NCI-H187 treated with DMSO at 0.1 percent for 48 hours (cell line): ENCODE measurements at places on chromosomes 6 and 20.

DNA sequence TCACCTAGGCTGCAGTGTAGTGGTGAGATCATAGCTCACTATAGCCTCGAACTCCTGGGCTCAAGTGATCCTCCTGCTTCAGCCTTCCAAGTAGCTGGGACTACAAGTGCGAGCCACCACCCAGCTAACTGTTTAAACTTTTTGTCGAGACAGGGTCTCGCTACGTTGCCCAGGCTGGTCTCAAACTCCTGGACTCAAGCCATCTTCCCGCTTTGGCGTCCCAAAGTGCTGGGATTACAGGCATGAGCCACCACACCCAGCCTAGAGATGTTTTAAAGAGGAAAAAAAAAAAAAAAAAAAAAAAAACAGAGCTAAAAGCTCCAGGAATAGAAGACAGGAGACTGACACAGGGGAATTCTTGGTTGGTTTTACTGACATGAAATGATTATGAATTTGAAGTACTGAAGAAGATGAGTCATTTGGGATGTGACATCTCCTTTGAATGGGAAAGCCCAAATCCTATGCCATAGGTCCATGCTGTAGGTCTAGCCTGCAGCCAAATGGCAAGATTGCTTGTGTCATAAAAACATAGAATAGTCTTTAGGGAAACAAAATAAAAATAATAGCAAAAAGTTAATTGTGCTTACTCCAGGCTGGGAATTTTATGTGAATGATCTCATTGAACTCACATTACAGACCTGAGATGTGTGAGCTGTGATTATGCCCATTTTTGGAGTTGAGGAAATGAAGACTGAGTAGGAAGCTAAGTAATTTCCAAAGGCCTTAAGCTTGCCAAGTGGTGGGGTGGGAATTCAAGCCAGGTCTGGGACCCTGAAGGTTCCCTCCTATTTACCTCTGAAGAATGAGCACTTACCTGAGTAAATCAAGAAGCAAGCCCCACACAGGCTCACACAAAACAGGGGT, 24.3 kb upstream of the NHSL1 start:
- DNase-seq: no peak

GRCh38 chr6:119318176-119318575, 31.4 kb downstream of the MAN1A1 start:
- DNase-seq: no peak

- no peak for DNase-seq
These were observed 104.9 kb downstream of the TULP4 start for GRCh38 chr6:158416883-158417759.

GRCh38 chr20:22611636-22612035, 27.3 kb upstream of the FOXA2 start:
- no peak for DNase-seq

- no peak for DNase-seq
These were observed 142.6 kb upstream of the ZNF217 start for GRCh38 chr20:53736122-53736756.

DNA sequence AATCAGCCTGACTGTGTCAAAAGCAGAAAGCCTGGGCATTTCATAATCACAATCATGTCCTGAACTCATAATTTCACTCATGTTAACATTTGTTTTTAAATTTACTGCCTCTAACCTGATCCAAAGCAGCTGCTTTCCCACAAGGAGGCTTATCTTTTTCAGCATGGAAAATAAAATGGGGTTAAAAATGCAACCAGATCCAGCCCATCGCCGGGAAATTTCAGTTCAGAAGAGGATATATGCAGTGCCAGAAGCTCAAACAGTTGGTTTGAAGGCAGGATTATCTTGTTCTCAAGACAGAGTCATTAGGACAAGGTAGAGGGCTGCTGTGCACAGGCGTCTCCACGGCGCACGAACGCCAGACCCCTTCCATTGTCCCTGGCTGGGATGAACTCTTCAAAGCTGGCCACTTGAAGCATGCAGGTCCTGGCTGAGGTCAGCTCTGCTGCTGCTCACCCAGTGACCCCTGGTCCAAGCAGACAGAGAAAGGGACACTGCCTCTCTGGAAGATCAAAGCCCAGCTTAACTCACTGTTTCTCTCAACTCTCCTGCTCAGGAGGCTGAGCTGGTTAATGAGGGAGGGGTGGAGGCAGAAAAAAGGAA, 191.1 kb upstream of the HEY2 start:
- DNase-seq: no peak

DNA sequence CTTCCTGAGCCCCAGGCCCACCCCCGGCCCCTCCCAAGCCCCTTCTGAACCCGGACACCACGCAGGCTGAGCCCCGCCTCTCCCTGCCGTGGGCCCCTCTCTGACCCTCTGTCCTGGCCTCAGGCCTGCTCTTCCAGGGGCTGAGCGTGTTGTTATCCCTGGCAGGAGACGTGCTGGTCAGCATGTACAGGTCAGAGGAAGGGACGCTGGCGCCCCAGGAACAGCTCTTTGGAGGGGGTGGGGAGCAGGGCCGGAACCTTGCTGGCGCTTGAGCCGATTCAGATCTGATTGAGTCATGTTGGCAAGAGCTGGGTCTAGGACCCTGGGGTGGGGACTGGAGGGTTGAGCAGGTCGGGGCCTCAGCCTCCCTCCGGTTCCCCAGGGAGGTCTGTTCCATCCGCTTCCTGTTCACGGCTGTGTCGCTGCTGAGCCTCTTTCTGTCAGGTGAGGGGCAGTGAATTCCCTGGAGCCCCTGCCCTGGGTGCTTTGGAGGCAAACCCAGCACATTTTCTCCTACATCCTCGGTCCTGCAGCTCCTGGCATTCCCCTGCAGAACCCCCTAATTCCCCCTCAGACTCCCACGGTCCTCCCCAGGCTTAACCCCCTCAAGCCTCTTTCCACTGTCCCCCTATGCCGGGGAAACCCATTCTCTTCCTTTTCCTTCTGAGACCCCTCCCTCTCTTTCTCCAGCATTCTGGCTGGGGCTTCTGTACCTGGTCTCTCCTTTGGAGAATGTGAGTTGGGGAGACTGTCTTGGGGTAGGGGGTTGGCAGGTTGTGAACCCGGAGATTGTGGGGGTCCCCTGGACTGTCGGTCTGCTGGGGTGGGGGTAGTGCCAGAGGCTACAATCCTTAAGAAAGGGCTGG, 2.0 kb downstream of the SPAG4 start:
- no peak for DNase-seq

GRCh38 chr6:157143890-157144798, 179.2 kb downstream of the TMEM242 start:
- DNase-seq: no peak

DNA sequence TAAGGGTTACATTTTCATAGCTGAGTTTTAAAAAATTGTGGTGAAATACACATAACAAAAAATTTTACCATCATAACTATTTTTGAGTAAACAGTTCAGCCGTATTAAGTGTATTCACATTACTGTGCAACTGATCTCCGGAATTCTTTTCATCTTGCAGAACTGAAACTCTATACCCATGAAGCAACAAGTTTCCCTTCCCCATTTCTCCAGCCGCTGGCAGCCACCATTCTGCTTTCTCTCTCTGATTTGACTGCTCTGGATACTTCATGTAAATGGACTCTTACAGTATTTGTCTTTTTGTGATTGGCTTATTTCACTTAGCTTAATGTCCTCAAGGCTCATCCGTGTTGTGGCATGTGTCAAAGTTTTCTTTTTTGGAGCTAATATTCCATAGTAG, 341.6 kb downstream of the QKI start:
- no peak for DNase-seq

DNA sequence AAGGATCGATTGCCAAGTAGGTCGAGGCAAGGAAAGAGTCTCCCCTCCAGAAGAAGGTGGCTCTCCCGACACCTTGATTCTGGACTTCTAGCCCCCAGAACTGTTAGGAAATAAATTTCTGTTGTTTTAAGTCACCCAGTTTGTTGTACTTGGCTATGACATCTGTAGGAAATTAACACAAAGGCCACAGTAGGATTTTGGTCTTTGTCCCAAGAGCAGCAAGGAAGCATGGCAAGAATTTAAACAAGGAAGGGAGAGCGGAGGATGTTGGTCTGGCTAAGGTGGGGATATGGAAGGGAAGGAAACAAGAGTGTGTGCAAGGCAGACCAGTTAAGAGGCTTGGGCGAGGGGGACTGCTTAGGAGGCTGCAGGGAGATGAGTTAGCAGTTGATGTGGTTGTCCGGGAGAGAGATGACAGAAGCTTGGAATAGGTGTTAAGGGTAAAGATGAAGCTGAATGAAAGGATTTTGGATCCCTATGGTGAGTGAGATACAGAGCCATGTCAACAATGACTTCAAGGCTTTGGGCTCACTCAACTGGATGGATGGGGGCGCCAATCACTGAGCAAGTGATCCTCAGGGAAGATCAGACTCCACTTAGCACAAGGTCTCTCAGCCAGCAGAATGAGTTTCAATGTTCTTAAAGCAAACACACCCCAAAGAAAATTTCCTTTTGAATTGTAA, 140.5 kb upstream of the ZNF217 start:
- DNase-seq: no peak

DNA sequence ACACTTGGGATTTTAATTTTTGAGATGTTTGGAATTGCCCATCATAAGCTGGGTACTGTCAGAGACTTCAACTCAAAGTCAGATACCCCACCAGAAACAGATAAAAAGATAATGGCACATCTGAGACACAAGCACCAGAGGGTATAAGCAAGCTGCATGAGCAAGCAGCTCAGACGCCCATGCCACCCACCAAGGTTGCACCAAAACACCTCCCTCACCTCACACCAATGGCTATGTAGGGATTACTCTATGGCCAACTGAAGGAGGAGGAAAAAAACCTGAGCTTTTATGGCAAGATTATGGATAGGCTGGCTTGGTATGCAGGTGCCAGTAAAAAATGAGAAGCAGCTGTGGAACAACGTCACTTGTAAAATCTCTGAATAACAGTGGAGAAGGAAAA, 3.8 kb upstream of the IRAK1BP1 start:
- DNase-seq: no peak

DNA sequence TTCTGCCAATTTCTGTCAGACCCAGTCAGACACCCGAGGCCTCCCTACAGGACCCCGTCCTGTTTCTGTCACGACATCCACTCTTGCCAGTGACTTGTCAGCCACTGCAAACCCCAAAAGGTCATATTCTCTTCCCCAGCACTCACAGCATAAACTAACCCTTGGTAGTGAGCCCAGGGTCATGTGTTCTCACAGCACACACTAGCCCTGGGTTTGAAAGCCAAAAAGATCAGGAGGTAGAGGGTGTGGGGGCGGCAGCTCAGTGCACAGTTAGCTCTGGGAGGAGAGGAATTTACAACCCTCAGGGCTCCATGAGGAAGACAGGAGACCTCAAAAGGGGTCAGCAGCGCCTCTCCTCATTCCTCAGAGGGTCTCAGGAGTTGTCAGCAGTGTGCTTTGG, 9.9 kb upstream of the SNX9 start:
- no peak for DNase-seq

DNA sequence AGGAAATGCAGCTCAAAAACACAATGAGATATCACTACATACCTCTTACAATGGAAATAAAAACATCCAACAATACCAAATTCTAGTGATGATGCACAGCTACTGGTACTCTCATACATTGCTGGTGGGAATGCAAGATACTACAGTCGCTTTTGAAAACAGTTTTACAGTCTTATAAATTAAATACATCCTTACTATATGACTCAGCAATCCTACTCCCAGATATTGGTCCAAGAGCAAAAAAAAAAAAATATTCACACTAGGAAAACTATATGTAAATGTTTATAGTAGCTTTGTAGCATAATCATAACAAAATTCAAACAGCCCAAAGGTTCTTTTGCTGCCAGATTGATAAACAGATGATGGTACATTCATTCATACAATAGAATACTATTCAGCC, 217.4 kb upstream of the FAM83B start:
- no peak for DNase-seq

DNA sequence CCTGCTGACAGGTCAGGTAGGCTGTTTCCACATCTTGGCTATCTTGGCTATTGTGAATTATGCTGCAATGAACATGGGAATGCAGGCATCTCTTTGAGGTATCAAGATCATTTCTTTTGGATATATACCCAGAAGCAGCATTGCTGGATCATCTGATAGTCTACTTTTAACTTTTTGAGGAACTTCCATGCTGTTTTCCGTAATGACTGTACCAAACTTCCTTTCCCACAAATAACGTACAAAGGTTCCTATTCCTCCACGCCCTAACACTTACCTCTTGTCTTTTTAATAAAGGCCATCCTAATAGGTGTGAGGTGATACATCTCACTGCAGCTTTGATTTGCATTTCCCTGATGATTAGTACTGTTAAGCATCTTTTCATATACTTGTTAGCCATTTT, 338.7 kb upstream of the RUNX2 start:
- DNase-seq: no peak

DNA sequence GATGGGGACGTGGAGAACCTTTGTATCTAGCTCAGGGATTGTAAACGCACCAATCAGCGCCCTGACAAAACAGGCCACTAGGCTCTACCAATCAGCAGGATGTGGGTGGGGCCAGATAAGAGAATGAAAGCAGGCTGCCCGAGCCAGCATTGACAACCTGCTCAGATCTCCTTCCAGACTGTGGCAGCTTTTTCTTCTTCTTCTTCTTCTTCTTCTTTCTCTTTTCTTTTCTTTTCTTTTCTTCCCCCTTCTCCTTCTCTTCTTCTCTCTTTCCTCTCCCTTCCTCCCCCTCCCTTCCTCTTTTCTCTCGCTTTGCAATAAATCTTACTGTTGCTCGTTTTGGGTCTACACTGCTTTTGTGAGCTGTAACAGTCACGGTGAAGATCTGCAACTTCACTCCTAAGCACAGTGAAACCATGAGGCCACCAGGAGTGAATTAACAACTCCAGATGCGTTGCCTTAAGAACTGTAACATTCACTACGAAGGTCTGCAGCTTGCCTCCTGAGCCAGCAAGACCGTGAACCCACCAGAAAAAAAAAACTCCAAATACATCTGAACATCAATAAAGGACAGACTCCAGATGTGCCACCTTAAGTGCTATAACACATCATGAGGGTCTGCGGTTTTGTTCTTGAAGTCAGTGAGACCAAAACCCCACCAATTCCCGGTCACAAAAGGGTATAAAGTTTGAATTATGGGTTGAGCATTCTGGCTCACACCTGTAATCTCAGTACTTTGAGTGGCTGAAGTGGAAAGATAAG, 19.6 kb upstream of the SERPINB1 start:
- no peak for DNase-seq

DNA sequence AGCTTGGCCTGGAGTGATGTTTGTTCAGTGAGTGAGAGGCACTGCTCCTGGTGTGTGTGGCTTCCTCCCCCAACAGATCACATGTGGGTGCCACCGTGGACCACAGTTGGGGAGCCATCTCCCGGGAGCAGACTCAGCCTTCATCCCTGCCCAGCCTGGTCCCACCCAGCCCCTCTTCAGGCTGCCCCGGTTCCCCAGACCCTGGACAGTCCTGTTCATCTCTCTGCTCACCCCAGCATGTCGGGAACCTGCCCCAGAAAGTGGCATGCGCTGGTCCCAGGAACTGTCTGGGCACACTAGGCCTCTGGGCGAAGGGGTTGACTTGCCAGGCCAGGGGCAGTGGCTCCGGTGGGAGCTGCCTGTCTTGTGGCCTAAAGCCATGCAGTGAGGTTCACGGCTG, 21.5 kb upstream of the PPP1R3G start:
- no peak for DNase-seq

DNA sequence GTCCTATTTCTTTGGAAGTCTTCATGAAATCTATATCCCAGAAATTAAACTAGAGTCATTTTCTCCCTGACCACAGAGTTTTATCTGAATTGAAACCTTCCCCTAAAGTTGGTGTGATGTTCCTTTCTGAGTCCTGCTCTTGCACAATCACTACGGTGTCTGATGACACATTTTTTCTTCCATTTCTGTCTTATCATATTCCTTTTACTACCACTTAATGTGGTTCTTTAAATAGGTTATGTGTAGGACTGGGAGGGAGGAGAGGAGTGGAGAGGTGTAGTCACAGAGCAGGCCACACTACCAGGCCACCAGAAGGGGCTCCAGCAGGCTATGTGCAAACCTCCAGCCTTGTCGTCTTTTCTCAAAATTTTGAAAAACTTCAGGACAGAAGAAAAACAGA, 39.7 kb upstream of the ATXN1 start:
- no peak for DNase-seq
